Fibroblast of pulmonary artery (primary cell): ENCODE measurements at places on chromosomes 11 and 22.
A peak's percentile ranks its signal among the peaks of the same experiment; 100 is the strongest.

DNA sequence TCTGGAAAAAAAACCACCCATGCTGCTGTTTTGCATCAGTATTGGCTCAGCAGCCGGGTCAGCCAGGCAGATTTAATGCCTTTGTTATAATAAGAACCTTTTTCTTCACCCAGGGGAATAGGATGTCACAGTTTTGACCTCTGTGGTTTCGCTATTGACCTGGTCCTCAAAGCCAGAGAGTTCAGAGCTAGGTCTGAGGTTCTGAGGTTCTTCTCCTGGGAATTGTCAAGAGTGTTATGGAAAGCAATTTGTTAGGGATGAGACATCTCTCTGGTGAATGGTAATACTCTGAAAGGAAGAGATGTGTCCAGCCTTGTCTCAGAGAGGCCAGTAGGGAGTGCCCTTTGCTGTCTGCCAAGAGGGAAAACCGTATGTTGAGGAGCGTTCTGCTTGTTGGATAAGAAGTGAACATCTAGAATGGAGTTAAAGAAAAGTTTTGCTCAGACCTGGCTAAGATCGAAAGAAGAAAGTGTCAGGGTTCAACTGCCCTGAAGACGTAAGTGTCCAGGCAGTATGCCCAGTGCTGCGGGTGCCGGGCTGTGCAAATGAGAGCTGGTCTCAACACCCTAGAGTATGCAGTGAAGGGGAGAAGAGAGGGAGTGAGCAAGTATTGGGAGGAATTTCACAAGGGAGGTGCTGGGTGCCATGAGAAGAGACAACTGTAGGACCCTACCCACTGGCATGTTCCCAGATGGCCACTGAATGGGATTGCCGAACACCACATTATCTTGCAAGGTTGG lies 150.9 kb upstream of the TTC12 start:
- peak; percentile 58 for DNase-seq

DNA sequence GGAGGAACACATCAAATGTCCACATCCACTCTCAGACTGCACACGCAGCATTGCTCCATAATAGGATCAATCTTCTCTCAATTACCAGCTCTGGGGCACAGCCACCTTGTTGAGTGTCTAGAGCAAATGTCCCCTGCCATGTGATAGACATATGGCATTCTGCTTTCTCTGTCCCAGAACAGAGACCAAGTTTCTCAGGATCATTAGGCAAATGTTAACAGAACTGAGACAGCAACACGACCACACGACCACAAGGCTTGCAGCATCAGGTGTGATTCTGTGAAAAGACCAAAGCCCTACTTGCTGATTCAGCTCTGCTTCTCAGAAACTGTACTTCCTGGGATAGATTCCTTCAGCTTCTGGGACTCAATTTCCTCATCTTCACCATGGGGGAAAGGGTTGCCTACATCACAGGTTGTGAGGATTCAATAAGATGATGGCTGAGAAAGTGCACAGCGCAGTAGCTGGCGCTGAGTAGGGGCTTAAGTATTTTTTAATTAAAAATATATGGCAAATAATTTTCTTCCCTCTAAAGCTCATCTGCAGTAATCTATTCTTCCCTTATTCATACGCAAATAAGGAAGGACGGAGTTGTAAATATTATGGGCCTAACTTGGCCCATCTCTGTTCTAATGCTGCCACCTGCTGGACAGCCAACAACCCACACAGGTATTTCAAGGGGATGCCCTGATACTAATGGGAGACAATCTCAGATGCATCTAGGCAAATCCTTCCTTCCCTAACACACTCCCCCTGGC lies 54.3 kb upstream of the USP47 start:
- DNase-seq: peak; percentile 75

GRCh38 chr22:50276143-50276542 lies 6.0 kb upstream of the MAPK11 start:
- peak; percentile 67 for DNase-seq

GRCh38 chr22:43743131-43743530 lies 69.0 kb downstream of the EFCAB6 start:
- DNase-seq: no peak

GRCh38 chr22:17924735-17925364 lies 99.5 kb downstream of the MICAL3 start:
- DNase-seq: peak; percentile 39

GRCh38 chr11:131154351-131154750 lies 216.1 kb upstream of the NTM start:
- no peak for DNase-seq

GRCh38 chr11:21933095-21933494 lies 259.8 kb upstream of the ANO5 start:
- no peak for DNase-seq

DNA sequence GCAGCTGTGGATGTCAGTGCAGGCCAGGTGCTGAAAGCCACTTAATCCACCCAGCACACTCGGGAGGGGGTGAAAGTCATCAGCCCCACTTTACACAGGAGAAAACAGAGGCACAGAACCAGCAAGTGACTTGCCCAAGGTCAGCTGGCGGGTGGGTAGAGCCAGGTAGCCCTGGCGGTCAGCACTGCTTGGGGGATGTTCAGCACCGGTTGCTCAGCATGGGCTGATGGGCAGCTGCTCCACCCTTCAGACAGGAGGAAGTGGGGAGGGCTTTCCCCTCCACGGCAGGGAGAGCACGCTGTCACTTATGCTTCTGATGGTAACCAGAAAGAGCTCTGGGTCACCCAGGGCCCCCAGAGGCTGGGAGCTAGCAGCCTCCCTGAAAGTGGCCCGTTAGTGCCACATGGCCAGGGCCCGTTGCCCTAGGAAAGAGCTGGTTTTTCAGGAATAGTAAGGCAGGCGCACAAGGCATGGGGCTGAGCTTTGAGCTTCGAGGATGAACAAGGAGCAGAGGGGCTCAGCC lies 417.9 kb downstream of the CTTN start:
- DNase-seq: no peak

- peak; percentile 47 for DNase-seq
These were observed 45.3 kb downstream of the MED15 start for GRCh38 chr22:20552443-20553401.

- DNase-seq: no peak
These were observed 22.2 kb downstream of the LIF start for GRCh38 chr22:30224161-30224857.

DNA sequence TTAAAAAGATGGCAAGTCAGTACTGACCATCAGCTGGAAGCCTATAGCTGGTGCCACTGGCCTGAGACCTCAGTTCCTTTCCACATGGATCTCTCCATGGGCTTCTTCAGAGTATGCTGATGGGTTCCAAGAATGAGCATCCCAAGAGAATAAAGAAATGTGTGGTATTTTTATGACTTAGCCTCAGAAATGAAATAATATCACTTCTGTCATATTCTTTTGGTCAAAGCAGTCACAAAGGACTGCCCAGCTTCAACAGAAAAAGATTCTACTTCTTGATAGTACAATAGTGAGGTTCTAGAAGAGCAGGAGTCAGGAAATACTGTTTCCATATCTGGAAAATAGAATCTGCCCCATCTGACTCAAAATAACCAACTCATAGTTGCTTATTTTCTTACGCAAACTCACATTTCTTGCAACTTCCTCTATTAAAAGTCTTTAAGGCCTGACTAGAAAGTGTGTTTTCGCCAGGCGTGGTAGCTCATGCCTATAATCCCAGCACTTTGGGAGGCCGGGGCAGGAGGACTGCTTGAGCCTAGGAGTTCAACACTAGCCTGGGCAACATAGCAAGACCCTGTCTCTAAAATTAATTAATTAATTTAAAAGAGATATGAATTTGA lies 116.9 kb downstream of the SIK3 start:
- no peak for DNase-seq

DNA sequence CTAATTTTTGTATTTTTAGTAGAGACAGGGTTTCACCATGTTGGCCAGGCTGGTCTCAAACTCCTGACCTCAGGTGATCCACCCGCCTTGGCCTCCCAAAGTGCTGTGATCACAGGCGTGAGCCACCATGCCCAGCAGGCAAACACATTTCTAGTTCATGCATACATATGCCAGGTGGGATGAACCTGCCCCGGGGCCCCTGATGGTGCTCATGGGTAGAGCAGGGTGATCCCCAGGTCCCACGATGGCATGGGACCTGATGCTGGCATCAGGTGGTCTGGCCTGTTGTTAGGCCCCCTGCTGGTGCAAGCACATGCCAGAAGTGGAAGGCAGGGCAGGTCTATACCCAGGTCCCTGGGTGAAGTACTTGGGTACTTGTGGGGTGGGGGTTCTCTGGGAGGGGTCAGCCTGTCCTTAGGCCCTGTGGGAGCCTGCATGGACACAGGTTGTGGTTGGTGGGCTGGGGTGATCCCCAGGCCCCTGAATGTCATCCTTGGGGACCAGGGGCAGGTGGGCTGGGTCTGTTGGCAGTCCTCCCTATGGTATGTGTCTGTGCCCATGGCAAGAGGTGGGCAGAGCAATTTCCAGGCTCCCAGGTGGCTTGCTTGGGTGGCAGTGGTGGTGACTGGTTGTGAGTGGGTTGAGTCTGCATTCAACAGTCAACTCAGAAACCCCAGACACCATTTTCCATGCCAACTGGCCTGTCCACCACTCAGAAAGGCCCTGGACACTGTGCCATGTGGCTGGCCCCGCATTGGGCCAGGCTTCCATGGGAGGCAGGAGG lies 9.6 kb upstream of the RGL4 start:
- no peak for DNase-seq

- no peak for DNase-seq
These were observed 16.9 kb upstream of the RELT start for GRCh38 chr11:73359341-73359740.

GRCh38 chr11:3153291-3153861 lies 11.7 kb downstream of the OSBPL5 start:
- DNase-seq: peak; percentile 85

GRCh38 chr11:14500181-14500651 lies 605 bp upstream of the COPB1 start:
- DNase-seq: peak; percentile 61

DNA sequence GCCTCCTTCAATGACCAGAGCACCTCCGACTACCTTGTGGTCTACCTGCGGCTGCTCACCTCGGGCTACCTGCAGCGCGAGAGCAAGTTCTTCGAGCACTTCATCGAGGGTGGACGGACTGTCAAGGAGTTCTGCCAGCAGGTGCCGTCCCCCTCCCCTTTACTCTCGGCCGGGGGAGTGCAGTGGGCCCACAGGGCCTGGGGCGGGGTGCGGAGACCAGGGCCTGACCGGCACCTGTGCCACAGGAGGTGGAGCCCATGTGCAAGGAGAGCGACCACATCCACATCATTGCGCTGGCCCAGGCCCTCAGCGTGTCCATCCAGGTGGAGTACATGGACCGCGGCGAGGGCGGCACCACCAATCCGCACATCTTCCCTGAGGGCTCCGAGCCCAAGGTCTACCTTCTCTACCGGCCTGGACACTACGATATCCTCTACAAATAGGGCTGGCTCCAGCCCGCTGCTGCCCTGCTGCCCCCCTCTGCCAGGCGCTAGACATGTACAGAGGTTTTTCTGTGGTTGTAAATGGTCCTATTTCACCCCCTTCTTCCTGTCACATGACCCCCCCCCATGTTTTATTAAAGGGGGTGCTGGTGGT lies 11.0 kb downstream of the OTUB1 start:
- DNase-seq: no peak

DNA sequence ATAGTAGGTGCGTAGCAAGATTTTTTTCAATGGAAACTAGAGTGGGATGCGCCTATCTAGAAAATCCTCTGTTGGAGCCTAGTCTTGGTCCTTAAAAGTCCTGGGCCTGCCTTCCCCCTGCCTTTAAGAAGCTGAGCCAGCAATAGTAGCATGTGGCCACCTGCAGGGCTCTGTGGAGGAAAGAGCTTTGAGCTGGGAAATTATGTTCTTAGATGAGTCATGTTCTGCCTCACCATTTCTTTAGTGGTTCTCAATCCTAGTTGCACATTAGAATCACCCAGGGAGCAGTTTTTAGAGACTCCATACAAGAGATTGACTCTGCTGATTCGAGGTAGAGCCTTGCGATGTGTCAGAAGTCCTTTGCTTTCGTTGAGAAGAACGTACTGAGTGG lies 133.5 kb downstream of the COMMD9 start:
- no peak for DNase-seq

DNA sequence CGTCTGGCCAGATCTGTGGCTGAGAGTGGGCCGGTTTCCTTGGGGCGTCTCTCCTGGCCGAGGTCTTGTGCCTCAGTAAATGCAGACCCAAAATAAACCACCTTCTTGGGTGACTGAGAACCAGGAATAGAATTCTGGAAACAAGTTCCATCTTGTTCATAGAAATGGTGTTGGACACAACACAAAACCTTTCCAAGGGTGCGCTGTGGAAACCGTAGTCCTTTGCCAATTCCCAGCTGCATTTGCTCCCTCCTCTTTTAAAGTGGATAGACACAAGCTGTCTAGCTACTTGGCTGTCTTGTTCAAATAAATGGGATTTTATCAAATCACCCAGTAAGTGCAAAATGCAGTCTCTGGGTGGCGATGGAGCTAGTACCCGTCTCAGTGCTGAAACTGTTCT lies 300.2 kb downstream of the SHANK2 start:
- DNase-seq: no peak

DNA sequence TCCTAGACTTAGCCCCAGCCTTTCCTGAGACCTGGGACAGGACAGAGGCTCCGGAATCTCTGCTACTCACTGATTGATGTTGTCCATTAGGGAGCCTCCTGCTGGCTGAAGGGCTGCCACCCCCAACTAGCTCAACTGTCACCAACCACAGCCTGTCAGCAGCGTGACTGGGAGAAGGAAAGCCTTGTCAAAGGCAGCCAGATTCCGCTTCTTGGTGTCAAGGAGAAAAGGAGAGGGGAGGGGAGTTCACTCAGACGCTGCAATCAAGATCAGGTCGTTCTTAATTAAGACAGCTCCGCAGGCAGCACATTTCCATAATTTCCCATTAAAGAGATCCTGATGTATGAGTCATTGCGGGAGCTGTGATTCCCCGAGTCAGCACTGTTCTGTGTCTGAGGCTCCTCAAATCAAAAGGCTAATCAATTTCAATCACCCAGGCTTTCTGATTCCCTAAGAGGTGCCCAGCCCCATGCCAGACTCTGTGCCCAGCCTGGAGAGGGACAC lies 152.8 kb upstream of the ZBED5 start:
- peak; percentile 18 for DNase-seq

DNA sequence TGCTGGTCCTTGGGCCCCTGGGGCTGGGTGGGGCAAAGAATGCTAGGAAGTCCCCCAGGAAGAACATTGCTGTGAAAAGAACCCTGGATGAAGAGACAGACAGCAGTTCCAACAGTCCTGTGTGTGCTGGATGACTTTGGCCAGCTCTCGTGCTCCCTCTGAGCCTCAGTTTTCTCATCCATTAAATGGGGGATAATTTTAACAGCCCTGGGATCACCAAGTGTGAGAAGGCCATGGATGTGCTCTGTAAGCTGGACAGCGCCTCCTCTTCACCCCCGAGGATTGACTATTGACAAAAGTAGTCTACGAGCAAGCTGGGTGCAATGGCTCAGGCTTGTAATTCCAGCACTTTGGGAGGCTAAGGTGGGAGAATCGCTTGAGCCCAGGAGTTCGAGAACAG lies 2.5 kb downstream of the LARGE2 start:
- no peak for DNase-seq

DNA sequence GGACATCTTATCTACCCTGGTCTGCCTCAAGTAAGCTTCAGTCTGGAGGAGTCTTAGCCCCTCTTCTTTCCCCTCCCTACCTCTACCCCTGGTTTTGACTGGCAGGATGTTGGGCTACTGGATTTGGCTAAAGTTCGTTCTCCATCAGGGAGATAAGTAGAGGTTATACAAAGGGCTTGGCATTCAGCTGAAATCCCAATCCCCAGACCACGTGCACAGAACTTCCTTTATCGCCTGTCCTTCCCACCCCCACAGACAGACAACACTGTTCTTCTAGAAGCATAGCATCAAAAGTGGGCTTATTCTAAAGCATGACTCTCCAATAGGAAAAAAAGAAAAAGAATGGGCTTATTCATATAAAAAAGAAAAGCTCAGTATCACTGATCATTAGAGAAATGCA lies 7.8 kb downstream of the PRG3 start:
- no peak for DNase-seq
